ENCODE measurements at places on chromosomes 7 and 10. TPM values are rescaled to one million over a fixed set of nuclear protein-coding genes. Genes with fewer than 3 reads are reported as not detected.

DNA sequence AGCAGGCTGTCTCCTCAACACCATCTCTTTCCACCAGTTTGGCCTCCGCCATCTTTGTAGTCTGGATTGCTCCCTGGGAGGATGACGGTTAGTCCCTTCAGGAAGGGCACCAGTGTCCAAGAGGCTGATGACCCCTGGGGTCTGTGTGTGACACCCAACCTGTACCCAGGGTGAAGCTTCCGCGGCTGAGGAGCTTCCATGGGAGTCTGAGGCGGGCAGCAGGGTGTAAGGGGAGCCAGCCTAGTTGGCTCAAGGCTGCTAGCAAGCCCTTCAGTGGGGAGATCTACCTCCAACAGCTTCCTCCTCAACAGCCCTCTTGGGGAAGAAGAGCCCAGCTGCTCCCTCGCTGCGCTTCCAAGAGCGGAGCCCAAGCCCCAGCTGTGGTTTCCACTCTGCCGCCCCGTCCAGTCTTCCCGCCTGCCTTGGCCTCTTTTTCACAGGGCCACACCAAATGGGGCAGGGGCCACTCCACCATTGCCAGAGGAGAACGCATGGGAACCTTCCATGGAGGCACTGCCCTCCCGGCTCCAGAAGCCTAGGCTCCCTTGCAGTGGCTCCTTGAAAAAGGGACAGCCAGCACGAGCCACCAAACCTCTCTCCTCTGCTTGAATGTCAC is 57.4 kb downstream of the TMEM209 start:
- DNase-seq, result no peak

GRCh38 chr10:124967255-124967654 is 25.3 kb downstream of the ZRANB1 start:
- DNase-seq, result no peak

DNA sequence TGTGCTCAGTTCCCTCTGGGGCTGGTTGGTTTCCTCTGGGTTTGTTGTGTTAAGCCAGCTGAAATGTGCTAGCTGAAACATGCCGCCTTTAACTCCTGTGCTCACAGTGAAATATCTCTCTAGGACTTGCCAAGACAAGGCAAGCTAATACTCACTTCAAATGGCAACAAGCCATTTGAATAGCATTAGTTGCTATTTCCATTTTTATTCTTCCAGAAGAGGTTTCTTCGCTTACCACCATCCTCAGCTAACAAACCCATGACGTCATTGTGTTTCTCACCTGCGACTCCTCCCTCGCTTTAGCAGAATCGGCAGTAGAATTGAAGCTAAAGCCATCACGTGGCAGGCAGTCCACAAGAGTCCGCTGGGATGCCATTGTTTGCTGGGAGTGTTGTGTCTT is 61.3 kb downstream of the ZNF22 start:
- DNase-seq, result no peak

DNA sequence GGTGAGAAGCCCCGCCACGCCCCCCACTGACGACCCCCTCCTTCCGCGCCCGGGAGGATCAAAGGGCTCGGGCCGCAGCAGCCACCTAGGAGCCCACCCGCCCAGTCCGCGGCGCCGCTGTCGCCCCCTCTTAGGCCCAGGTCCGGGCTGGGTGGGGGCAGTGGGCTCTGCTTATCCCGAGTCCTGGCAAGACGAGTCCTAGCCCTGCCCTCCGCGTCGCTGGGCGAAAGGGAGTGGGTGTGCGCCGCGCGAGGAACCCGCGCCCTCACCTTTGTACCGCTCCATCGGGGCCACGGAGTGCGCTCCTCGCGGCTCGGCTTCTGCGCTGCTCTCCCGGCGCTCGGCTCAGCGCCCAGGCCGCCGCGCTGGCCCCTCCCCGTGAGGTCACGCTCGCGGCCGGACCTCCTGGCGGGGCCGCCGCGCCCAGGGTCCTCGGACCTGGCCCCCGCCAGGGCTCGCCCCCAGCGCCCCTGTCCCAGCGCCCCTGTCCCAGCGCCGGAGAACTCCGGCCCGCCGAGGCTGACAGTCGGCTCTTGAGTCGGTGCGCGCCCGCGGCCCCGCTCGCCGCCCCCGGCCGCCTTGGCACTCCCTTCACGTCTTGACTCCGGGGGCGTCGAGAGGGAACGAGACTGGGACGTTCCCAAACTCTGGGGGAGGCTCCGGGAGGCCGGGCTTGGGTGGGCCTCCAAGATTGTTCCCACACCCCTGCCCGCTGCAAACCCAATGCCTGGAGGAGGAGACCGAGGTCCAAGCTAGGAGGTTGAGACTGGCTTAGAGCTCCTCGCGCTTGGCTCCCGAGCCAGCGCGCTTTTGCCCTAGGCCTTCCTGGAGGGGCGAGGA is at the start of gene AFAP1L2:
Gene AFAP1L2 (minus strand): TSS at position 332 of the 840 bp plus-strand sequence. CDS start 47 bp downstream, at position 285.
- DNase-seq, result no peak

- DNase-seq, result no peak
Measured at GRCh38 chr7:82617156-82617555, 173.6 kb upstream of the CACNA2D1 start.

DNA sequence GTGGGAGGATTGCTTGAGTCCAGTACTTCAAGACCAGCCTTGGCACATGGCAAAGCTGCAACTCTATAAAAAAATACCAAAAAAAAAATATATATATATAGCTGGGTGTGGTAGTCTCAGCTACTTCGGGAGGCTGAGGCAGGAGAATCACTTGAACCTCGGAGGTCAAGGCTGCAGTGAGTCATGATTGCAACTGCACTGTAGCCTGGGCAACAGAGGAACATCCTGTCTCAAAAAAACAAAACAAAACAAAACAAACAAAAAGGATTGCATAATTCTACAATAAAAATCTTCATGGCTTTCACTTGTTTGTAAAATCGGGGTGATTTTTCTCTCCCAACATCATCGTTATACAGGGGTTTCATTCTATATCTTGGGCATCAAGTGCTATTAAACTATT is 35.1 kb downstream of the GUSB start:
- no peak for DNase-seq

GRCh38 chr10:47456794-47457527 is 27.0 kb downstream of the ANXA8 start:
- DNase-seq, result peak; percentile 23

GRCh38 chr7:20219446-20220292 is 2.5 kb upstream of the MACC1 start:
- peak; percentile 81 for DNase-seq

DNA sequence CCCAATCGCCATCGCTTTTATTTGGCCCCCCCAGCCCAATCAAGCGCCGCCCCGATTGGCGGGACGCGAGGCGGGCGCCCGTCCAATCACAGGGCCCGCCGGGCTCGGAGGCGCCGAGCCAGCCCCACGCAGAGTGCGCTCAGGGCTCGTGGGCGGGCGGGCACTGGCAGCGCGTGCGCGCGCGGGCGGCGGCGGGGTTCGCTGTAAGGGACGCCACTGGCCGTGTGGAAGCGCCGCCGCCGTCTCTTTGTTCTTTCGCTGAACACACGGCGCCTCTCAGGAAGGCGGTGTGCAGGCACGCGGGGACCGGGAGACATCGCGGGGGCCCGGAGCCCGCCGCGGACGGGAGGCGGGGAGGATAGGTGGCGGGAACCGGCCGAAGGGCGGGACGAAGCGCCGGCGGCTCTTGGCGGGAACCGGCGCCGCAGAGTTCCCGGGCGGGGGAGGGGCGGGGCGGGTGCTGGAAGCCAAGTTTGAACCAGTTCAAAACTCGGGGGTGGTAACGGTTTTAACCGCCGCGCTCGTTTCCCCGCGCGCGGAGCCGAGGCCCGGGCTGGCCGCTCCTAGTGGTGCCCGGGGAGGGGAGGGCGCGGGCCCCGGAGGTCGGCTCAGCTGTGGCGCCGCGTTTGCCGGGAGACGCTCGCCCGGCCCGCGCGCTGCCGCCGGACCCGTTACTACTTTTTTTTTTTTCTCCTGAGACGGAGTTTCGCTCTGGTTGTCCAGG is 370 bp upstream of the EZH2 start:
- DNase-seq, result peak; percentile 94

- DNase-seq, result no peak
Measured at GRCh38 chr10:4102802-4103344, 317.9 kb upstream of the KLF6 start.

DNA sequence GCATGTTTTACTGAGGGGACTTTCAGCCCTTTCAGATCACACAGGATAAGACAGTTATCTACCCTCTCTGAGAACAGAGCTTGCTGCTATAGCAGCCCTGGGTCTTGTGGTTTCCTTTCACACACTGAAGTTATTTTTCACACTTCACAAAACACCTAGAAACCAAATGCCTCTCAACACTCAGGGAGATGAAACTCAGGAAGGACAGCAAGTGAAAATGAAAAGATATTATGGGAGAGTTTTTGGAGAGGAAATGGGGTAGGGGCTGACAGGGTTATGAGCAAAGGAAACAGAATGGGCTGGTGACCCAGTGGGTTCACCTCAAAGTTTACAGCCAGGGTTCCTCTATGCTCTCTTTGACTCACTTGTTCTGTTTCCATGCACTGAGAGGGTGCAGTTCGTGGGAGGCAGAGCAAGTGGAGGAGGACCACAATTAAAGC is 17.0 kb upstream of the GIMAP2 start:
- DNase-seq, result no peak

GRCh38 chr10:108849688-108850087 is 1073.6 kb downstream of the XPNPEP1 start:
- no peak for DNase-seq

- no peak for DNase-seq
Measured at GRCh38 chr7:13050703-13051102, 363.3 kb downstream of the ARL4A start.

GRCh38 chr10:25393621-25394020 is 218.8 kb downstream of the GPR158 start:
- DNase-seq, result no peak

DNA sequence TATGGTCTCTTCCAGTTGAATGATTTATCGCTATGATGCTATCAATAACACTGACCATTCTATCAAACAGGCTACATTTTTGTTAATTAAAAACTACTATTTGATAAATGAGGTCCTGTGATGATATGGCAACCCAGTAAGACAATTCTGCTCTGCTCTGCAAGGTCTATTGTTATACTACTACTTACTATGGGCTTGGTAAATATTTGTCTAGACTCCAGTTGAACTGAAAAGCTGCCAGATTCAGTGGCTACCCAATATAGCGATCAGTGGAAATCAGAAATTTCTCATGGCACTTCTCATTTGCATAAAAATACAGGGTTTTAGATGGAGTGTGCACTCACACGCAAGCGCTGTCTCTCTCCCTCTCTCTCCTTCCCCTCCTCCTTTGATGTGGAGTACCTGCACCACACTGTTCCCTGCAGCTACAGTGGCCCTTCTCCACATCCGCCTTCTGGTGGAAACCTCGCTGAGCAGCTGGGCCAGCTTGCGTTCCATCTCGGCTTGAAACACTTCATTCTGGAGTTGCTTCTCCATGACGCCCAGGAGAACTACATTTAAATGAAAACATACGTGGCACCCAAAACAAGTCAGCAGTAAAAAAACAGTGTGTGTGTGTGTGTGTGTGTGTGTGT is 77.9 kb downstream of the KIAA1549 start:
- DNase-seq, result no peak

DNA sequence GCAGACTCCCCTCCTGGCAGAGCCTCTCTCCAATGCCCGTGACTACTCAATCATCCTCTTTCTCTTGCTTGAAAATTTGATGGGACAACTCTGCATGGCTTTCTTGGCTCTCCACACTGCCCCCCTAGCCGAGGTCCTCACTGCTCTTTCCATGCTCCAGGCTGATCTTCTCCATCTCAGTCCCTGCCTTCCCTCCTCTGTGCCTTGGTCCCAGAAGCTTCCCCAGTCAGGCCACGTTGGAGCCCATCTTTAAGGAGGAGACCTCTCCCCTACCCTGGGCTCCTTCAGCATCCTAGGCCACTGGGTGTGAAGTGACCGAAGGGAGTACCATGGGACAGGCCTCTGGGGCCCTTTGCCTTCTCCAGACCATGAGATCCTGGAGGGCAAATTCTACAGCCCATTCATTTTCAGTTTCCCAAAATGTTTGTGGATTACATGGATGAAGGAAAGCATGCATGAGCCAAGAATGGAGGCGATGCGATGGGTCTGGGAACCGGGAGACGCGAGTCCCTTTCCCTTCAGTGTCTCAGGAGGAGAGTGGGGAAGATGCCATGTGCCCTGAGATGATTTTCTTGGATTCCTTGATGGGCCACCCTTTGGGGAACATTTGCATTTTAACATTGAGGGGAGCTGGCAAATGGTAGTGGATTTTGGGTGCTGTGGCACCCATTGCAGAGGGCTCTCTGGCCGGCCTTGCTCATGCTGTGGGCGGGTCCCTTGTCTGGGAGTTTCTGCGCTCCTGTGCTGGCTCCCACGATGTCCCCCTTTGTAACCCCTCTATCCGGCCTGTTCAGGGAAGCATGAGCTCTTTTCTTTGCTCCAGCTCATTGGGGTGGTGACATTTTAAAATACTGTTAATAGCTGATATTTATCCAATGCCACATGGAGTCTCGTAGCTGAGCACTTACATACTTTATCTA is 376.6 kb downstream of the RPS24 start:
- DNase-seq, result no peak

DNA sequence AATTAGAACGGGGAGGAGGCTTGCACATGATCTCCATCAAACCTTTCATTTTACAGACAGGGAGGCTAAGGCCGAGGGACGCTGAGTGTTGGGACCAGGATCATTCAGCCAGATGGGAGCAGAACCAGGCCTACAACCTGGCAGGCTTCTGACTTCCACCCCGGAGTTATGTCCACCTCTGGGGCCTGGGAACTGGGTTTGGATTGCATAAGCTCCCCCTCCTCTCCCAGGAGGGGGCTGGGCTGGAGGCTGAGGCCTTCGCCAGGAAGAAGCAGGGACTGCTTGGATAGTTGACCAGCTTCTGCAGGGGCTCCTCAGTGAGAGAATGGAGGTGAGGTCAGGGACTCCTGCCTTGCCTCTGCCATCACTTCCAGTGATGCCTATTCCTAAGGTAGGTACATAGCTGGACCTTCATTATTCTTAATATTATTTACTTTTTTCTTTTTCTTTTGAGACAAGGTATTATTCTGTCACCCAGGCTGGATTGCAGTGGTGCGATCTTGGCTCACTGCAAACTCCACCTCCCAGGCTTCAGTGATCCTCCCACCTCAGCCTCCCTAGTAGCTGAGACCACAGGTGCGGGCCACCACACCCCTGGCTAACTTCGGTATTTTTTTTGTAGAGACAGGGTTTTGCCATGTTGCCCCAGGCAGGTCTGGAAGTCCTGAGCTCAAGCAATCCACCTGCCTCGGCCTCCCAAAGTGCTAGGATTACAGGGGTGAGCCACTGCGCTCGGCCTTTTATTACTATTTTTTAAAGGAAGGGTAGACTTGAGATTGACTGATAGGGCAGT is 1.3 kb downstream of the SNX10 start:
- peak; percentile 56 for DNase-seq

GRCh38 chr7:87447116-87447635 is 28.3 kb downstream of the ABCB4 start:
- DNase-seq, result no peak

DNA sequence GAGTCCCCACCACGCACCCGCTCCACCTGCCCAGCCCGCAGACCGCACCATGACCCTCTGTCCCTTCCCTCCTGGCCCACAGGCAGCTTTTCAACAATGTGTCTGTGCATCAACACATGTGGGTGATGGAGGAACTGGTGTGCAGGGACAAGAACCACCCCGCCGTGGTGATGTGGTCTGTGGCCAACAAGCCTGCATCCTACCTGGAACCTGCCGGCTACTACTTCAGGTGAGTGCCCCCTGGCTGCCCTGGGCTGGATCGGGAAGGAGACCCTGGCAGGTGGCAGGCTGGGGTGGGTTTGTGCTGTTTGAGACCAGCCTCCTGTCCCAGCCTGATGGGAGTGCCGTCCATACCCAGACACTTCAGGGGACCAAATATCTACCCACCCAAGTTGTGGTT is 69.6 kb downstream of the ZNF727 start:
- DNase-seq, result no peak

- no peak for DNase-seq
Measured at GRCh38 chr7:28459306-28459705, 47.0 kb downstream of the CREB5 start.

The TRIM73 gene
- total RNA-seq, result 5.6 TPM

The PPP1R17 gene
- not detected for total RNA-seq

The KNDC1 gene
- 10.3 TPM for total RNA-seq

The IFIT2 gene
- 64.8 TPM for total RNA-seq

The HOXA3 gene
- total RNA-seq, result 4.6 TPM

The PCDH15 gene
- total RNA-seq, result 2.1 TPM

All from lower lobe of right lung (tissue), 2 donors.